ENCODE measurements at places on chromosomes 4 and X.

GRCh38 chr4:156193800-156194199, 240.1 kb upstream of the CTSO start:
- peak; percentile 18 for DNase-seq

DNA sequence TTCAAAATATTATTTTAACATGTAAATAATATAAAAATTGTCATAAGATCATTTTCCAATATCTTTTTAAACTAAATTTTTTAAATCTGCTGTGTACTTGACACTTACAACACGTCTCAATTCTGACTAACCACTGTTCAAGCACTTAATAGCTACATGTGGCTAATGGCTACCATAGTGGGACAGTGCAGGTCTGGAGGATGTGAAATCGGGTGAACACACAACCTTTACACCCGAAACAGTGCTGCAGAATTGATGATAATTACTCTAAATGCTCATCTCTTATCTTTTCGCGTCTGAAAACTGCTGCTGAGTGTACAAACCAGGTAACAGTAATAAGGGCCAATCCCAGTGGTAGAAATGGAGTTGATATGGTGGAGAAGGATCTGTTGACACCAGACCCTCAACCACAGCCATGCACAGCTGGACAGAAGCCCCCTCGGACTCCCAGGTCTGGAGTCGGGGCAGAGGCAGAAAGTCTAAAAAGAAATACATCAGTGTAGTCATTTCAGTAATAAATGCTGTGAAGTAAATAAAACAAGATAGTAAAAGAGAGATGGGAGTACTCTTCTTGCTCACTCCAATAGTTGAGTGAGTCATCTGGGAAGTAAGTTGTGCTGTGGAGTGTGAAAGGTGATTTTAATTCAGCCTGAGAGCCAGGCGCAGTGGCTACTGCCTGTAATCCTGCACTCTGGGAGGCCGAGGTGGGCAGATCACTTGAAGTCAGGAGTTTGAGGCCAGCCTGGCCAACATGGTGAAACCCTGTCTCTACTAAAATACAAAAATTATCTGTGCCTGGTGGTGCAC, 150.0 kb downstream of the CBR4 start:
- no peak for DNase-seq

DNA sequence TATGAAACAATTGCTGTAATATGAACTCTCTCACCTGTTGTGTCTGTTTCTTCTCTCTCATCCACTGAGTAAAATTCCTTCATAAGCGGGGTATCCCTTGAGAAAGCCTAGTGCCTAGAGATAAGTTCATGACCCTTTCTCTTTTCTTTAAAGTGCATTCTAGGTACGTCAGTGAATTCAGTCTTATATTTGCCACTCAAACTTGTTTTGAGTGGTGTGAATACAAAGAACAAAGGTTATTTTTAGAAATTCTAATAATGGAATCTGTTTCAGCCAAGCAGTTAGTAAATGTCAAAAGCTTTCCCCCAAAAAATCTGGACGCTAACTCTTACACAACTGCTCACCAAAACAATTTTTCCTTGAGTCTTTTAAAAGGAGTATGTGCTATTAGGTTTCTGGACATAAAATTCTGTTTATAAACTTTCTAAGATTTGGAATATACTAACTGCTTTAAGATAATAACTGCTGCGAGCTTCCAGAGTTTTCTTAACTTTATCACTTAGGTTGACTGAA, 112.0 kb downstream of the VEGFC start:
- DNase-seq: no peak

DNA sequence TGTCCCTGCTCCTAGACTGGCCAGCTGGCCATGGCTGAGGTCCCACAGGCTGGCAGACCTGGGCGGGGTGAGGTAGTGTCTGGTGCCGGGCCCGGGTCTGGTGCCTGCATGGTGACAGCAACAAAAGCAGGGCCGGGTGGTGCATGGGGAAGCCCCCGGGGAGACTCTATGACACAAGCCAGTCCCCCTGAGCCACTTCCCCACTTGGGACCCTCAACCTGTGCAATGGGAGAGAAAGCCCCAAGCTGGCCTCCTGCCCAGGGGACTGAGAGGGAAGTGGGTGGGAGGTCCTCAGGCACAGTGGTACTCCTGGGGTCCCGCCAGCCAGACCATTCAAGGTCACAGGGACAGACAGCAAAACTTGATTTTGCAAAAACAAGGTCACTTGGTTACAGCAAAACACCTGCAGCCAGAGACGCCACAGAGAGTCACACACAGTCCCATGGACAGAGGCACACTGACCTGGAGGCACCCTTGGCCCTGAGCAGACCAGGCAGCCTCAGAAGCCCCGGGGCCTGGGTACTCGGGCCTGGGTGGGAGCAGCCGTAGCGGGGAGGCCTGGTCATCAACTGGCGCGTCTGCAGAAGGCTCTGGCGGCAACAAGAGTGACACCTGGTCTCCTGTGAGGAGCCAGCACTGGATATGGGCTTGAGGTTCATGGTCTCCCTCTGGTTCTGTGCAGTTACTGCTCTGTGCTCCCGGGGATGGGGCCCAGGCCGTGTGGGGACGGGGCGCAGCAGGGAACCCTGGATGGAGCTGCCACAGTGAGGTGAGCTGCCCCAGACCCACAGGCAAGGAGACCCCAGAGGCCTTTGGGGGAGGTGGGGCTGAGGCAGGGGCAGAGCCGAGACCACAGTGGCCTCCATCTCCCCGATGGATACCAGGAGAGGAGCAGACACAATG, 60.6 kb downstream of the HTRA3 start:
- DNase-seq: no peak

DNA sequence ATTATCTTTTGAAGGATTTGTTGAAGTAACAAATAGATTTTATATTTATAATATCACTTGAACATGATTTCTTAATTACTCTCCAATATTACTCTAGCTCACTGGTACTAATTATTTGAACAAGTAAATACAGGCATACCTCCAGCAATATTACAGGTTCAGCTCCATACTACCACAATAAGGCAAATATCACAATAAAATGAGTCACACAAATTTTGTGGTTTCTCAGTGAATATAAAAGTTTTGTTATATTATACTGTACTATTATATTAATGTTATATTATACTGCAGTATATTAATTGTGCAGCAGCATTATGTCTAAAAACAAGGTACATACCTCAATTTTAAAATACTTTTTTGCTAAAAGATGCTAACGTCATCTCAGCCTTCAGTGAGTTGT, 22.4 kb upstream of the IQCM start:
- no peak for DNase-seq

GRCh38 chr4:52657292-52657617, 1.8 kb downstream of the USP46 start:
- DNase-seq: no peak

GRCh38 chr4:166519774-166520173, 646.7 kb downstream of the TLL1 start:
- no peak for DNase-seq

DNA sequence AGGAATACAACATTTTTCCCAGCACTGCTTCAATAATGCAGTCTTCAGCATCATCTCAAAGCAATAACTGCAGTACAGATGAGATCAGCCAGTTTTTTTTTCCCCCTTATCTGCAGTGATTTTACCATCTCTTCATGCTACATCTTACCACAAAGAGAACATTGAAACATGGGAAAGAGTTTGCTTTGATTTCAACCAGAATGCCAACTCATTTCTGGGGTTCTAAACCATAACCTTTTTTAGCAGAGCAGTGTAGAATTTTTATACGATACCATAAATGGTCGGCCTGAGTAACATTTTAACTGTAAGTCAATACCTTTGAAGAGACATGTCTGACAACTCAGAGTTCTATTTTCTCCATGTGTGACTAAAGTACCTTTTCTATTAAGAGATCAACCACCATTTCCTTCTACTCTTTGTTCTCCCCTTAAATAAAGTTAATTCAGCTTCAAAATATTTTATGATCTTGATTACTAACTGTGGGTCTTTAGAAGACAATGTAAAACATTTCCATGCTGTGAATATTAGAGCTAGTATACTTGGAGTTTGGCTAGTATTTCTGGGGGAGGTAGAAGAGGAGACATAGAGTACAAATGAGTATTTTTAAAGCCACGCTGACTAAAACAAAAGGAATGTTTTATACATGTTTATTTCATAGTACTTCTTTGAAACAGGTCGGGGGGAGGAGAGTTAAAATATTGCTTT, 69.1 kb downstream of the TET2 start:
- no peak for DNase-seq

- DNase-seq: no peak
Observed at GRCh38 chr4:174575436-174575835, 53.1 kb upstream of the HPGD start.

GRCh38 chr4:118086344-118086743, 52.1 kb downstream of the NDST3 start:
- no peak for DNase-seq
